ENCODE measurements at places on chromosomes 2 and 18.
A peak's percentile ranks its signal among the peaks of the same experiment; 100 is the strongest.

DNA sequence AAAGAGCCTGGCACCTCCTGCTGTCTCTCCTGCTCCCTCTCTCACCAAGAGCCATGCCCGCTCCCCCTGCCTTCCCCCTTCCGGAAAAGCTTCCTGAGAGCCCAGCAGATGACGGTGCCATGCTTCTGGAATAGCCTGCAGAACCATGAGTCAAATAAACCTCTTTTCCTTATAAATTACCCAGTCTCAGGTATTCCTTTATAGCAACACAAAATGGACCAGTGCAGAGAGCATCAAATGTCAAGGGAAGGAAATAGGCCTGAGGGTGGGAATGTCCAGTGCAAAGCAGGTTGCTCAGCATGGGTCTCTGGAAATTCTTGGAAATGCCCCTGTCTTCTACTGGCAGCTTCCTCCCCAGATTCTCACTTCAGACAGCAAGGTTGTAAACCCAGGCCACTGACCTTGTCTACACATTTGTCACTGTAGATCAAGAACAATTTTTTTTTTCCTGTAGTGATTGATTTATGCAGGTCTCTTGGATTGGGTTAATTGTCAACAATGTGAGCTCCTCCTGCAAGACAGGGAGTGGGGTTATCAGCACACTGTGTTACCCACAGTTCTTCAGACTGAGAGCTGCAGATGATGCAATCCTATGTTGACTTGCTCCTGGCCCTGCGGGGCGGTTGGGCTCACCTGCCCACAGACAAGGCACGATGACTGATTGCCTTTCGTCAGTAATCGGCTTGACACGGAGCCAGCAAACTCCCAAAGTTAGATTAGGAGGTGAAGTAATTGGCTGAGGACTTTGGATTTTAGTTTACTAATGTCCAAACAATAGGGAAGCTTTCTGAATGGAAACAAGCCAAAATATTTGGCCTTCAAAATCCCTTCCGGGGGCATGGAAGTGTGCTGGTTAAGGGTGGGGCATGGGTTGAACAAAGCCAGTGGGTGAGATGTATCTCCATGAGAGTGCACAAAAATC lies 5.4 kb upstream of the BOD1L2 start:
- DNase-seq, result no peak

DNA sequence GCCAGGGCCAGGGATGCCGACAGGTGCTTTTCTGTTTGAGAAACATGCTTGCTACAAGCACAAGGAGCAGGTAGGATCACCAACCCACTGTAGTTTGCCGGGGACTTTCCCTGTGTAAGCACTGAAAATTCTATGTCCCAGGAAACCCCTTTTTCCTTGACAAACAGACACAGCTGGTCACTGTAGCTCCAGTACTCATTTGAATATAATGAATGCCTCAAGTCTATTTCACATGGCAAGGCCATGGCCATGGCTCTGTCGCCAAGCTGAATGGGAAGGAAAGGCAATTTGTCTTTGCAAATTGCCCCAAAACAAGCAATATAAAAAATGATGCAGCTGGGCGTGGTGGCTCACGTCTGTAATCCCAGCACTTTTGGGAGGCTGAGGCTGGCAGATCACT lies 49.6 kb upstream of the IGFBP2 start:
- no peak for DNase-seq

GRCh38 chr2:238706673-238707072 lies 141.2 kb upstream of the TWIST2 start:
- no peak for DNase-seq

- no peak for DNase-seq
Observed at GRCh38 chr2:121030523-121030922, 254.5 kb downstream of the TFCP2L1 start.

DNA sequence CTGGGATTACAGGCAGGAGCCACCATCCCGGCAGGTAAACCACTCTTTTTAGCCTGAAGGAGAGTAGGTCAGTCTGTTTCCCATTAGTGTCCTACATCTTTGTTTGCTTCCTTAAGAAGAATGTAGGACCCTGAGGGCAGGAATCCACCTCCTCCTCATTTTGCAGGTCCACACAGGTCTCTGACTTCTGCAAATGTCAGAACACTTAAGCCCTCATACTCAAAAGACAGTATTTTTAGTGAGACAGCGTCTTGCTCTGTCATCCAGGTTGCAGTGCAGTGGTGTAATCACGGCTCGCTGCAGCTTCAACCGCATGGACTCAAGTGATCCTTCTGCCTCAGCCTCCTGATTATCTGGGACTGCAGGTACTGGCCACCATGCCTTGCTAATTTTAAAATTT lies 9.3 kb downstream of the PSTPIP2 start:
- DNase-seq, result no peak

DNA sequence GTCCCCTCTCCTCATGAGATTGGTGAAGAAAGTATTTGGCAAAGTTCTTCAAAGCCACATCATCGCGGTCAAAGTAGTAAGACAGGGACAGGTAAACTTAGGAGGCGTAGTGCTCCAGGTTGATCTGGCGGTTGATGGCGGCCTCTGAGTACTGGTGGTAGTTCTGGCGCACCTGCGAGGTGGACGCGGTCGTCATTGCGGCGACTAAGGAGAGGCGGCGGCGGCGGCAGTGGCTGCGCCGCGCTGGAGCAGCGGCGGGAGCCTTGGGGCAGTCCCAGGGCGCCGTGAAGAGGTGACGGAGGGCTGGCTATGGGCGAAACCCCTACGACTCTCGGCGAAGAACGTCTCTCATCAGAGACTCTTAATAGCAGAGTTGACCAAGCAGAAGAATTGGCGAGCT lies 107.2 kb upstream of the UBE2E3 start:
- no peak for DNase-seq

- DNase-seq, result no peak
Observed at GRCh38 chr18:58754544-58755068, 83.3 kb downstream of the MALT1 start.

DNA sequence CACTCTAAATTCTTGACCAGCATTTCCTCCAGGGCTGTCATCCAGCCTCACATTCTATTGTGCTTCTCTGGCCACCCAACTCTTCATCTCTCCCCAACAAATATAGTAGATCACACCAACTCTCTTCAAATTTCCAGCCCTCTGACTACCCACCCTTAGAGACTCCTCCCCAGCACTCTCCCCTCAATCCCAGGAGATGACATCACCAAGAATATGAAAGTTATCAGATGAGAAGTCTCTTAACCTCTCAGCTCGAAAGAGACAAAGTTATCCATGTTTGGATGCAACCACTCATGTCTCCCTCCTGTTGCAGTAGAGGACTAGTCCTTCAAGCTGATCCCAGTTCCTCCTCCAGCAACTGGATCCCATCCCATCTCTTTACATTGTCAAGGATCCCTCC lies 47.1 kb downstream of the LBH start:
- DNase-seq, result no peak

- DNase-seq, result no peak
Observed at GRCh38 chr2:132815516-132815915, 145.5 kb upstream of the LYPD1 start.

GRCh38 chr2:201965550-201965949 lies 68.1 kb upstream of the FZD7 start:
- no peak for DNase-seq

DNA sequence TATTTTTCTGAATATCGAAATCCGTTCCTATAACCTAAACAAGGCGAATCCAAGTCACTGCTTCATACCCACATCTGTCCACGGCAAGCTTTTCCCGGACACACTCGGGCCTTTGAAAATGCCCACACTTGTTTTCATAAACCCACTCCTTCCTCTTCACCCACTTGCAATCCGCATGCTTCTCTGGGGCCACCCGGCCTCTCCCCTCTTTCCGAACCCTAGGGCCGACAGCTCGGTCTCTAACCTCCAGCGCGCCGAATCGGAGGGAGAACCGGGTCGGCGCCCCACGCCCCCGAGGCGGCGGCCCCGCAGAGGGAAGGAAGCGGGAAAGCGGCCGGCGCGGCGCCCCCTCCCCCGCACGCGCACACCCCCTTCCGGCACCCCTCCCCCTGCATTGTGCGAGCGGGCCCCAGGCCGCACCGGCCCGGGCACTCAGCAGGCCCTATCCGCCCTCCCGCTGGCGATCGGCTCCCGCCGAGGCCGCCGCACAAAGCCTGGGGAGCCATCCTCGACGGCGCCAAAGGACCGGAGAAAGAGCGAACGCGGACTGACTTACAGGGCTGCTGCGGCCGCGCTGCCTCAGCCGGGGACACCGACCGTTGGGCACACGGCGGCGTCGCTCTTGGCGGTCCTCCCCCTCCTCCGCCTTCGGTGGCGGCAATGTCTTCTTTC lies 467 bp downstream of the PUM2 start:
- peak; percentile 66 for DNase-seq

- no peak for DNase-seq
Observed at GRCh38 chr2:62785810-62786597, 80.5 kb downstream of the EHBP1 start.

DNA sequence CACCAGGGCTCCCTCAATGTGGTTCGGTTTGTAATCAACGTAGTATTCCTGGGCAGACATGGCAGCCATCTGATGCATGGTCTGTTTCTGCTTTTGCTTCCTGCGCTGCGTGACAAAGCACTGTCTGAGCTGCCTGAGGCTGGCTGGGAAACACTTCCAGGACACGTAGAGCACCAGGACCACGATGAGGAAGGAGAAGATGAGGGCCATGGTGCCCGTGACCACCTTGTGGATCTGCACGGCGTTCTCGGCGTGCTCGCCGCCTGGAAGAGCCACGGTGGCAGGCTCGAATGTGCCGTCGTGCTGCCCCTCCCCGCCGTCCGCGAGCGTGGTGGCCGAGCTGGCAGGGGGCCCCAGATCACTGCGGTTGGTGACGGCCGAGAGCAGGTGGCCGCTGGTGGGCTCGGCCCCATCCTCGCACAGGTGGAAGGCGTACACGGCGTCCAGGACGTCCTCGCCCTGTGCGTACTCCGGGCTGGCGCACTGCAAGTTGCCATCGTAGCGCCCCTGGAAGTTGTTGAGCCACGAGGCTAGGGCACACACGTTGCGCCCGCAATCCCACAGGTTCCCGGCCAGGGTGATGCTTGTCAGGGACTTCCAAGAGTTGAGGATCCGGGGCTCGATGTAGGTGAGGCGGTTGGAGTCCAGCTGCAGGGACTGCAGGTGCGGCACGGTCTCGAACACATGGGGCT lies 2.1 kb downstream of the LRRTM1 start:
- DNase-seq, result no peak

DNA sequence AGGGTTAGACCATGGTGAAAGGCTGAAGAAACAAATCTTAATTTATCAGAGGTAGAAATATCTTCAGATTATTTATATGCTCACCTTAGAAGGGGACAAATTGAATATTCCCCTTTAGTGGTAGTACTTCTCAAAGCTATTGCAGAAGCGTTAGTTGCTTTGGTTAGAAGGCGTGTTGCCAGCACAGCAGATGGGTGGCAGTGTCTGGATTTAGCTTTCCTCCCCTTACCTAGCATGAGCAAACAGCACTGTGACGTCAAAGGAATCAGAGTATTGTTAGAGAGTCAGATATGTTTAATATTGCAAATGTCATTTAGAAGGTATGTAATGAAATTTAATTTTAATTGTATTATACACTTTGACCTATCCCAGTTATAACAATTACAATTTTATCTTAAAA lies 27.2 kb upstream of the GALR1 start:
- DNase-seq, result no peak

DNA sequence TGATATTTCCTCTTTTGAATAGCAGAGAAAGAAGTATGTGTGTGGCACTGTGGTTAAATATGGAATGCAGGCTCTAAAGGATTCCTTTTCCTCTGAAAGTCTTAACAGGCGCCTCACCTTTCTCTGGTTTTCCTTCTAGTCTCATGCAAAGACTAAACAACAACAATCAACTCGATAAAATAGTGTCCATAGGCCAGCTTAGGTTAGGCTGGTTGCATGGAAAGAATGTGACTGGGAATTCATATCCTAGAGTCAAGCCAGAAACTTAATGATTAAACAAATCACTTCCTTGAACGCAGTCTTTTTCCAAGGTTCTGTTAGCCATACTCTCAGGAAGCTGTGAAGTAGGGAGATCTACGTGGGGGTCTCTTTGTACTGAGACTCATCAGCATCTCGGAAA lies 800.8 kb upstream of the ID2 start:
- no peak for DNase-seq

DNA sequence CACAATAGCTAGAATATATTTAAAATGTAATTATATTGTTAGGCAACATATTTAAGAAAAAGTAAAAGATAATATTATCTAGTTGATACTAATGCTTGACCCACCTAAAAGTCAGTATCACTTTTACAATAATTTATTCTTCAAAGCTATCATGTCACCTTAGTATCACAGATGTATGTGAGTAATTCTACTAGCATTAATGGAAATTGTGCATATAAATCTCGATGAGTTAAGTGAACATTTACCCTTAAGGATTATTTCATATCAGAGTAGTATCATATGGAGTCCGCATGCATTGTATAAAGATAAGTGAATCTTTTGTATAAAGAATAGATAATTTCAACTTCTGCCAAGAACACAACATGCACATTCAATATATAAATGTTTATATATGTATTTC lies 103.4 kb downstream of the AGPS start:
- DNase-seq, result no peak

- no peak for DNase-seq
Observed at GRCh38 chr2:17892770-17893534, 14.5 kb downstream of the KCNS3 start.

GRCh38 chr18:57998461-57998860 lies 45.6 kb upstream of the NEDD4L start:
- no peak for DNase-seq

GRCh38 chr2:168255103-168255502 lies 7.7 kb upstream of the STK39 start:
- DNase-seq, result no peak

DNA sequence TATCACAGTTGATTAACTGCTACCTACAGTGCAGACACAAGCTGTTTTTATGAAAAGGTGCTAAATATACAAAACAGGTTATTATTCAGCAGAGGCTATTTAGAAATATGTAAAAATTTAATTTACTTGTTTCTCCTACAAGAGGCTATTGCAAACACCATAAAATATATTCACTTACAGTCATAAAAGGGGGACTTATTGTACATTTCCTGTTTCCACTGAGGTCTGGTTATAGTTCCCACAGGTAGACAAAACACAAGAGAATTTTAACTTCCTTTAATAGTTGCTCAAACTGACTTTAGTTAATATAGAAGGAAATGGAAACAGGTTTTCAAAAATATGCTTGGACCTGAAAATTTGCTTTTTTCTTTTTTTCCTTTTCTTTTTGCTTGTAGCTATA lies 40.0 kb upstream of the FRZB start:
- no peak for DNase-seq

DNA sequence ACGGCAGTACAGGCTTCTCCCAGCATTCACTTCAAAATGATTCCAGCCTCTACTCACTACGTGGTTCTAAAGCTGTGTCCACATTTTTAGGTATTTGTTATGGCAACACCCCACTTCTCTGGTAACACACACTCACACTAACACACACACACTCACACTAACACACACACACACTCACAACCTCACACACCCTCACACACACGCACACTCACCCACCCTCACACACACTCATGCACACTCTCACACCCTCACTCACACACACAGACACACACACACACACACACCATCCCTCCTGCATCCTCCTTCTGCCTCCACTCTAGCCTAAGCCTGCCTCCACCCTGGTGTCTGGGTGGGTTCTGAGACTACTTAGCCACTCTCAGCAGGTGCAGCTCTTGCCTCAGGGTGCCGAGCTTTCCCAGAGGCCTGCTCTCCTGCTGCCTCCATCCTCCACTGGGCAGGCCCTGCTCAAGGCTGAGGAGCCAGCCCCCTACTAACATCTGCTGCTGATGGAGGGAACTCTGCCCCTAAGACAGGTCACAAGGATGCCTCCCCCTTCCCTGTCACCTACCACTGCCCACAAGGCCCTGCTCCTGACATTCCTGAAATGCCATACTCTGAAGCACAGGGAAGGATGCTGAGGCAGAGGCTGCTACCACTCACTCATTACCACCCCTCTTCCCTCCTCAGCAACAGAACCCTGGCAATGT lies 63.9 kb downstream of the NCAPH start:
- DNase-seq, result no peak

- DNase-seq, result no peak
Observed at GRCh38 chr2:25266399-25266798, 75.3 kb downstream of the DNMT3A start.

Measured in stimulated activated naive CD8-positive, alpha-beta T cell treated with anti-CD3 and anti-CD28 coated beads, Interleukin-15, amount 100 ng/mL, for 72 hours (primary cell).